ENCODE measurements at places on chromosomes 3 and 15.

DNA sequence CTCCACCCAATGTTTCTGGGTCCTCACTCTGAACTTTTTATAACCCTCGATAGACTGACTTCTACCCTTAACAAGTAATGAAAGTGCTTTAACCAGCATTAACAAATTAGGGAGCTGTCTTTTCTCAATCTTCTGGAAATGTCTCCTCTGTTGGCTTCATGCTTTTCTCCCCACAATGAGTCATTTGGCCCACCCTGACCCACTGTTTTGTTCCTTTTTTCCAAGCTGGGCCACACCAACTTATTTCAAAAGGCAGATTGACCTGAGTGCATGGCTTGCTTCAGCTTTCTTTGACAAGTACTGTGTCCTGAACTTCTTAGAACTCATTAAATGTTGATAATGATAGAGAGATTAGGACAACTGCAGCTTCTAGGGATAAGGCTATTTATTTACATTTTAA, 199.6 kb upstream of the SEMA6D start:
- DNase-seq: no peak

DNA sequence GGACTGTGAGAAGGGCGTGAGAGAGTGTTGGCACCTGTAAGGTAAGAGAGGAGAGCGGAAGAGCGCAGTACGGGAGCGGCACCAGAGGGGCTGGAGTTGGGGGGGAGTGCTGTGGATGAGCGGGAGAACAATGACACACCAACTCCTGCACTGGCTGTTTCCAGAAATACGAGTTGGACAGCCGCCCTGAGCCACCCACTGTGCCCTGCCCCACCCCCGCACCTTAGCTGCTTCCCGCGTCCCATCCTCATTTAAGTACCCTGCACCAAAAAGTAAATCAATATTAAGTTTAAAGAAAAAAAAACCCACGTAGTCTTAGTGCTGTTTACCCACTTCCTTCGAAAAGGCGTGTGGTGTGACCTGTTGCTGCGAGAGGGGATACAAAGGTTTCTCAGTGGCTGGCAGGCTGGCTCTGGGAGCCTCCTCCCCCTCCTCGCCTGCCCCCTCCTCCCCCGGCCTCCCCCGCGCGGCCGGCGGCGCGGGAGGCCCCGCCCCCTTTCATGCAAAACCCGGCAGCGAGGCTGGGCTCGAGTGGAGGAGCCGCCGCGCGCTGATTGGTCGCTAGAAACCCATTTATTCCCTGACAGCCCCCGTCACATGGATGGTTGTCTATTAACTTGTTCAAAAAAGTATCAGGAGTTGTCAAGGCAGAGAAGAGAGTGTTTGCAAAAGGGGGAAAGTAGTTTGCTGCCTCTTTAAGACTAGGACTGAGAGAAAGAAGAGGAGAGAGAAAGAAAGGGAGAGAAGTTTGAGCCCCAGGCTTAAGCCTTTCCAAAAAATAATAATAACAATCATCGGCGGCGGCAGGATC, at the start of gene SOX2:
Gene SOX2, plus strand, starts transcription at position 601 of the 811 bp plus-strand sequence. CDS start 436 bp downstream, outside the sequence.
- DNase-seq: peak; percentile 99

- DNase-seq: no peak
Measured at GRCh38 chr3:151581035-151581434, 120.2 kb upstream of the IGSF10 start.

- DNase-seq: no peak
Measured at GRCh38 chr3:152322756-152323155, 54.0 kb downstream of the MBNL1 start.

- no peak for DNase-seq
Measured at GRCh38 chr15:60213377-60214000, 184.3 kb downstream of the ANXA2 start.

- no peak for DNase-seq
Measured at GRCh38 chr15:38128341-38128781, 124.3 kb upstream of the SPRED1 start.

DNA sequence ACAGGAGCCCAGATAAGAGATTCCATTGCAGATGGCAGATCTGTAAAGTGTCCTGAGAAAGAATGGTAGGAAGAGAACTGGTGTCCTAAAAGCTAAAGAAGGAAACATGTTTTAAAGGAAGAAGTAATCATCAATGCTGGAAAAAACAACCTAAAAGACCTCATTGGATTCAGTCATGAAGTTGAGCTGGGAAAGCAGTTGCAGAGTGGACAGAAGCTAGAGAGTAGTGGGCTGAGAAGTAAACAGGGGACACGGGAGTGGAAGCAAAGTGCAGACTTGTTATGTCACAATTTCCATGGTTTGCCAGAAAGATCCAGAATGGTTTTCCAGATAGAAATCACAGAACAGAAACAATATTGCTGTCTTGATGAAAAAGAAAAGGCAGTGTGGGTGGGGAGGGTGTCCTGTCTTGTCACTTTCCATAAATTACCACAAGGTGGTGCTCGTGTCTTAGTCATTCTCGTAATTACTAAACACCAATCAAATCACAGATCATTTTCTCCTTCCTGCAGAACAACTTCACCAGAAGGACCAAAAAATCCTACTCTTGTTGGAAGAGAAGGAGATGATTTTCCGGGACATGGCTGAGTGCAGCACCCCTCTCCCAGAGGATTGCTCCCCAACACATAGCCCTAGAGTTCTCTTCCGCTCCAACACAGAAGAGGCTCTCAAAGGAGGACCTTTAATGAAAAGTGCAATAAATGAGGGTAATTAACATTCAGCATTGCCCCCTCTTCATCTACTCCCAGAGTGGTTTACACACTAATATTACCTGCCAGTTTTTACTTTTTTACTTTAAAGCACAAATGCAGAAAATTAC, 64.5 kb downstream of the KLHL25 start:
- DNase-seq: peak; percentile 5

- no peak for DNase-seq
Measured at GRCh38 chr3:16484216-16484615, 29.3 kb downstream of the RFTN1 start.

GRCh38 chr3:124292329-124292728, 300.4 kb upstream of the ROPN1 start:
- no peak for DNase-seq

GRCh38 chr3:184761075-184761841, 49.4 kb upstream of the MAGEF1 start:
- DNase-seq: no peak

GRCh38 chr3:183038757-183039156, 58.4 kb upstream of the DCUN1D1 start:
- no peak for DNase-seq

GRCh38 chr3:13686367-13687160, 137.6 kb downstream of the FBLN2 start:
- no peak for DNase-seq

DNA sequence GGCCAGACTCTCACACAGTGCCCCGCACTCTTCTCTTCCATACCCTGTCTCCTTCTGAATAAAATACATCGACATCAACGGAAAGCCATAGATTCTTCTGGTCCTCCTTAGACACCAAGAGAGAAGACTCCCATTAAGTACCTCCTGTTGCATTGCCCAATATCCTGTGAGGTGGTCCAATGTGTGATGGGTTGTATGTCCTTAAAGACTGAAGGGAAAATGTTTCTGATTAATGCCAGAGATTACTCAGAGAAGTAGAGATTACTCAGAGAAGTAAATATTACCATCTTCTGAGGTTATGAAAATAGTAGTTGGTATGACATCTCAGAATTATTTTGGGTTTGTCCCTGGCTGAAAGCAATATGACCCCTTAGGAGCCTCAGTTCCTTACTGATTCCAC, 60.8 kb upstream of the GALNT15 start:
- DNase-seq: no peak

GRCh38 chr15:59532770-59533379, 78.7 kb upstream of the GCNT3 start:
- no peak for DNase-seq

DNA sequence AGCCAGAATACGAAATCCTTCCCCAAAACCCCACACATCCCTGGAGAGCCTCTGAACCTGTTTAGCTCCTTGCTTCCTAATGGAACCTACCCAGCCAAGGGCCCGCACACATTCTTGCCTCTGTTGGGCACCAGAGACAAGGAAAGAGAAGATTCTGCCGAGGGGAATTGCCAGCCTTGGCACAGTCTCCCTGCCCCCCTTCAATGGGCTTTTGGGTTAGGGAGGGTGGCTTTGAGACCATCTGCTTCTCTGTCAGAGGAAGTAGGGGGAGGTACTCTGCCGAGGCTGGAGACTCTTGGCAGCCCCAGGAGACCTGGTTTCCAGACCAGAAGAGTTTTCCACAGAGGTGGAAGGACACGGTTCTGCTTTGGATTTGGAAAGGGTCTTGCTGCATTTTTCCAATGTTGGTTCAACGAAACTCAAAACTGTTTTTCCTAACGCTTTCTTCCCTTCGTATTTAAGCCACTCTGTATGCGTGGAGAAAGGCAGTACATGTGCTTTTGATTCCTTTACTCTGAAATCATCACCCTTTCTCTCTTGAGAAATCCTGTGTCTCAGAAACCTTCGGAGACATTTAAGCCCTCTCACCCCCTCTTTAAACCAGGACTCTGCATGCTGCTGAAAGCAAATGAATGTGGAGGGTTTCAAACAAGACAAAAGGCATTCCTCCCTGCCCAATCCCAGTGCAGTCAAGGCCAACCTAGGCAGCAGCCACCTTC, 78.8 kb upstream of the PRR23C start:
- no peak for DNase-seq

- no peak for DNase-seq
Measured at GRCh38 chr3:100073714-100074307, 40.5 kb downstream of the FILIP1L start.

Data from NCI-H1417 treated with DMSO at 0.1 percent for 48 hours (cell line).